ENCODE measurements at places on chromosomes 6 and 20. TPM values are rescaled to one million over a fixed set of nuclear protein-coding genes. Genes with fewer than 3 reads are reported as not detected.

DNA sequence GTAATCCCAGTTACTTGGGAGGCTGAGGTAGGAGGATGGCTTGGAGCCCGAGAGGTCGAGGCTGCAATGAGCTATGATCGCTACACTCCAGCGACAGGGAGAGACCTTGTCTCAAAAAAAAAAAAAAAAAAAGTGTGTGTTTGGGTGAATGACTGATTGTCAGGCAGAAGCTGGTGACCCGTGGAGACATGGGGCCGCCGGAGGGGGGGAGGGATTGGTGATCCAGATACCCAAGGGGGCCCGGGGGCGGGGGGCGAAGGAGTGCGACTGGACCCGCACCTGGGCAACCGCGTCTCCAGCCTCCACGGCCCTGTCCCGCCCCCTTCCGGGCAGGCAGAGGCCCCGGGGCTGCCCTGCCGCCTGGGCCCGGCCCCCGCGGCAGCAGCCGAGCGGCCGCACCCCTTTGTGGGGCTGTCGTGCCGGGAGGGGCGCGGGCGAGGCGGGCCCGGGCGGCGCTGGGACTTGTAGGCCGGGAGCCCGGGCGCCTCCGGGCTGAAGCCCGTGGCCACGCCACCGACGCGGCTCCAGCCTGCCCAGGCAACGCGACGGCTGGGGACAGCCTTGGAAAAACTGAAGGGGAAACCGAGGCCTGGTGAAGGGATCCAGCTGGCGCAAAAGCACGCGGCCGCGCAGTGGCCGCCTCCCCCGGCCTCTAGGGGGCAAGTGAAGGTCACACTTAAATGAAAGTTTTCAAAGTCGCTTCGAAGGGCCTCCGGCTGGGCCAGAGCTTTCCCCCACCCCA is 2.1 kb upstream of the RBM38 start:
- no peak for DNase-seq

The CCN6 gene
- total RNA-seq: not detected

GRCh38 chr6:14147891-14148290 is 30.3 kb downstream of the CD83 start:
- no peak for DNase-seq

- DNase-seq: no peak
Observed at GRCh38 chr20:50125279-50125678, 12.3 kb upstream of the UBE2V1 start.

DNA sequence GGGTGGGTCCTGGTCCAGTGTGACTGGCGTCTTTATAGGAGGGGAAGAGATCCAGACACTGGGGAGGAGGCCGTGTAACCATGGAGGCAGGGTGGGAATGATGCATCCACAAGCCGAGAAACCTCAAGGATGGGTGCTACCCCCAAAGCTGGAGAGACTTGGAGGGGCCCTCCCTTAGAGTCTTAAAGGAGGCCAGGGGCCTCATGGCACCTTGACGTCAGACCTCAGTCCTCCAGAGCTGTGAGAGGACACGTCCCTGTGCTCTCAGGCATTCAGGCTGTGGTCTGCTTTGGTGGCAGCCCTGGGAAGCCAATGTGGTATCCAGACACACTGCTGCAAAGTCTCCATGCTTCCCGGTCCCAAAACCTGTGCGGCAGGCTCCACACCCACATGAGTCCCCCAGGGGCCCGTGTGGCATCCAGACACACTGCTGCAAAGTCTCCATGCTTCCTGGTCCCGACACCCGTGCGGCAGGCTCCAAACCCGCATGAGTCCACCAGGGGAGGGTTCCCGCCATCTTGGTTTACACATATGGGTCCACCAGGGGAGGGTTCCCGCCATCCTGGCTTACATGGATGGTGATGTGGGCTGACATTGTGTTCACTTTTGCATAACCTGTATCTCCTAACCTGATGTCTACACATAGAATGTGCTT is 278.0 kb downstream of the SMOC2 start:
- no peak for DNase-seq

DNA sequence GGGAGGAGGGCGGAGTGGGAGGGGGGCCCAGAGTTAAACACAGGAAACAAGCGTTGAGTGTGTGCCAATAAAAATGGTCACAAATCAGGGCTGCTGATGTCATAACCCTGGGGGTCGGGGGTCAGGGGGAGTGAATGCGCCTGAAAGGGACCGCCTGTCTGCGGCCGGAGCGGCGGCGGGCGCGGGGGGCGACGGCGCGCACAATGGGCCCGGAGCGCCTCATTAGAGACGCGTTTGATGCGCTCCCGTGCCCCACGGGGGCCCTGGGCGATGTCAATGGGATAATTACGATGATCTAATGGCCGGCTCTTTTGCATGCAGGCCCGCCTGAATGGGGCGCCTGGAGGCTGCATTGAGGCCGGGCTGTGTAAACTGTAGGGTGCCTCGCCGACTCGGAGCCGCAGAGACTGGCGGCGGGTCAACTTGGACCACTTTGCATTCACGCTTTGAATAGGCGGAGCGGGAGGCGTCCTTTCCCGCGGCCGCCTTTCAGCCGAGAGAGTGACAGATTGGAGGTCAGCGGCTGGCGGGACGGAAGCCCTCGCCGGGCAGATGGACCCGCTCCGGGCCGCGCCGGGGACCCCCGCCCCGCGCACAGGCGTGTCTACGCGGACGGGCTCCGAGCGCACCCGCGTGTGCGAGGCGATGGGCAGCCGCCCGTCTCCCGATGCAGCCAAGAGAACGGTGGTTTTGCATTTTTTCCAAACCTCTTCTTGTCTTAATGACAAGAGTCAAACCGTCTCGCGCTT is 296.1 kb downstream of the TFAP2C start:
- no peak for DNase-seq

The RBL1 gene
- total RNA-seq: 11.6 TPM

DNA sequence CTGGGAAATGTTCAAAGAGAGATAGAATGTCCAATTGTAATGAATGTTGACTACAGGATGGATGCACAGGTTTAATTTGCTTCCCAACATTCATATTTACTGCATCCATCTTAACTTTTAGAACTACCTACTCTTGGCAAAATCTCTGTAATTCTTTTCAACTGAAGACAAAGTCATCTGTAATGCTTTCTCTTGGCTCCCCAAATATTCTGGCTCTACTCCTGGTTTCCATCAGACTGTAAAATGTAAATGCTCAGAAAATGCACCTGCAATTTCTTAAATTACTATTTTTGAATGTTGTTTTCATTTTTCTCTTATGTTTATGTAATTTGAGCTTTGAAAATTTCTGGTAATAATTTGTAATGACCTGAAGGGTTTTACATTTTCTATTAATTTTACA is 480.8 kb upstream of the IMPG1 start:
- DNase-seq: no peak

DNA sequence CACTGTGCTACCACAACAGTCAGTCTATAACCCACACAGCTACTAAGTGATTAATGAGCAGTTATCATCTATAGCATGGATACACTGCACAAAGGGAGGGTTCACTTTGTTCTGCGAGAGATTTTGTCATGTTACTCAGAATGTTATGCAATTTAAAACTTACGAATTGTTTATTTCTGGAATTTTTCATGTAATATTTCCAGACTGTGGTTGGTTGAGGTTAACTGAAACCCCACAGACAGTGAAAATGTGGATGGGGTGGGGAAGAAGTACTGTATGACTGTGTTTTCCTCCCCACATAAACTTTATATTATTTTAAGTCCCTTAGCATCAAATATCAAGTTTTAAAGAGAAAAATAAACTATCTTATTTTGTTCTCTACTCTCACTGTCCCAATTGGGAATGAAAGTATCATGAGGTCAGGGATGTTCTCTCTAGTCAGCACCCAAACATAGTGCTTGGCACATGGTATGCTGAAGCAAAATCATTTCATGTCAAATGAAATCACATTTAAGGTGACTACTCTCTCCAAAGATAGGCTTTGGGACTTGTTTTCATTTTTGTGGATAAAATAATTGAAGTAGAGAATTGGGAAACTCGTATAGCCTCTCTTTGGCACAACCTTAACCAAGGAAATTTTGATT is 25.4 kb downstream of the DOP1A start:
- DNase-seq: no peak

The OPN5 gene
- under 0.01 TPM for total RNA-seq

The ENPP4 gene
- 6.2 TPM for total RNA-seq

DNA sequence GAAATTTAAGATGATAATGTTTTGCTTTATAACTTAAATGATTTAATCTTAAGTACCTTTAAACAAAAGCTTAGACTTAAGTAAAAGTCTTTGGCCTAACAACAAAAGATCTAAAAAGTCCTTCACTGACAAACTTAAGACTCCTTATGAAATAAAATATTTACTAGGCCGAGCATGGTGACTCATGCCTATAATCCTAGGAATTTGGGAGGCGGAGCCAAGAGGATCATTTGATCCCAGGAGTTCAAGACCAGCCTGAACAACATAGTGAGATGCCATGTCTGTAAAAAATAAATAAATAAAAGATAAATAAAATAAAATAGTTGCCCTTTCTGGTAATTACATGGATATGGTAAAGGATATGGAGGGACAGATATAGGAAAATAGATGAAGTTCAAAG is 12.4 kb downstream of the KATNA1 start:
- DNase-seq: no peak

DNA sequence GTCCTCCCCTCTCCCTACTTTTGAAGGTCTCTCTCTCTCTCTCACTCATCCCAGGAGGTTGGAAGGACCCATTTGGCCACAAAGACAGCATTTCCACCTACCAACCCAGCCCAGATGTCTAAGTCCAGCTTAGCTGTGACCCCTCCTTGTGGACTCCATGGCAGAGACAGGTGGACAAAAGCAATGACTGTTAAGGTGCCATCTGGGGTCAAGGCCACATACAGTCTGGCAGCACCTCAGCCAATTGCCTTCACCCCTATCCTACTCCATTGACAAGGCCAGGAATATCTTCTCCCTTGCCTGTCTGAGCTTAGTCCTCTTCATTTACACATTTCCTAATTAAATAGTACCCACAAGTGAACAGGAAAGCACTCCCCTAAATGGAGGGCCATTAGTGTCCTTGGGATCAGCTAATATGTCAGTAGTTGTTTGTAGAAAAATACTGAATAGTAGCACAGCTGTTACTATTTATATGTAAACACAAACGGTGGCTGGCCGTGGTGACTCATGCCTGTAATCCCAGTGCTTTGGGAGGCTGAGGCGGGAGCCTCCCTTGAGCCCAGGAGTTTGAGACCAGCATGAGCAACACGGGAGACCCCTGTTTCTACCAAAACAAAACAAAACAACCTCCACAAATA is 28.8 kb downstream of the GCM1 start:
- no peak for DNase-seq

The KIF13A gene
- total RNA-seq: 25.3 TPM

The ANKRD66 gene
- total RNA-seq: not detected

The LKAAEAR1 gene
- total RNA-seq: 5.7 TPM

- DNase-seq: no peak
Observed at GRCh38 chr6:50819904-50820868, 1.5 kb downstream of the TFAP2B start.

The OR2H2 gene
- under 0.01 TPM for total RNA-seq

GRCh38 chr6:149480502-149481280 is 4.1 kb downstream of the ZC3H12D start:
- DNase-seq: no peak

DNA sequence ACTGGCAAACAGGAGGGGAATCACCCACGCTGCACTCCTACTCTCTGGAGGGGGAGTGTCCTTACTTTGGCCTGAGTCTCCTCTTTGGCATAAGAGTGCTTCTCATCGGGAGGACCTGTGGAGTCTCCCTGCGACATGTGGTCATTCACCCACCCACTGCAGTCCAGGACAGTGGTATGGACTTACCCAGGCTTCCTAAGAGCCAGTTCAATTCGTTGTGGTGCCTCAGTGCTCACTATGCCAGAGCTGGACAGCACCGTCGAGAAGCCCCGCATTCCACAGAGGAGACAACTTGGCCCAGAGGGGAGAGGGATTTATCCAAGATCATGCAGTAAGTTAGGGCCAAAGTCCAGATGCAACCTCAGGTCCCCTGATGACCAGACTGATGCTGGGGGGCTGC is 86.2 kb upstream of the CCDC167 start:
- DNase-seq: no peak

GRCh38 chr6:91487696-91488392 is 901.0 kb upstream of the MAP3K7 start:
- no peak for DNase-seq
